ENCODE measurements at places on chromosomes 13 and 19.
A peak's percentile ranks its signal among the peaks of the same experiment; 100 is the strongest.

DNA sequence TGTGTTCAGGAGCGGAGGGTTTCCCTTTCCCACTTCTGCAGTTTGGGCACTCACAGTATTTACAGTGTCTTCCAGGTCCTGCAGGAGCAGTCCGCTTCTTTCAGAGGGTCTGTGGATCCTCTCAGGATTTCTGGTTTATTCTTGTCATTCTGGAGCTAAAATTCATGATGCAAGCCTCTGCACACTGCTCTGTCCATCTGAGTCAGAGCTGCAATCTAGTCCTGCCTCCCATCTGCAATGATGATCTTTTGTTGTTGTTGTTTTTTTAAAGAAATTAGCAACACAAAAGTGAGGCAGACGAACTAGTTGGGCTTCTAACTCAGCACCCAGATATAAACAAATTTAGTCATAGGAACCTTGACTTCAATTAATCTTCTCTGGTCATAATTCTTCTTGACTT lies 86.5 kb downstream of the DLEU7 start:
- no peak for DNase-seq

DNA sequence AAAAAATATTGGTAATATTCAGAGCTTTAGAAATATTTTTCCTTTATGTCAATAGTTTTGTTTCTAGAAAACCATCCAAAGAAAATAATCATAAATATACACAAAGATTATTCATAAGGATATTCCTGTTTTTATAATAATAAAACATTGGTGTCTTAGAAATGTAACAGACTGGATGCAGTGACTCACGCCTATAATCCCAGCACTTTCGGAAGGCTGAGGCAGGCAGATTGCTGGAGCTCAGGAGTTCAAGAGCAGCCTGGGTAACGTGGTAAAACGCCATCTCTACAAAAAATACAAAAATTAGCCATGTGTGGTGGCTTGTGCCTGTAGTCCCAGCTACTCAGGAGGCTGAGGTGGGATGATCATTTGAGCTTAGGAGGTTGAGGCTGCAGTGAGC lies 106.8 kb downstream of the DHRS12 start:
- no peak for DNase-seq

DNA sequence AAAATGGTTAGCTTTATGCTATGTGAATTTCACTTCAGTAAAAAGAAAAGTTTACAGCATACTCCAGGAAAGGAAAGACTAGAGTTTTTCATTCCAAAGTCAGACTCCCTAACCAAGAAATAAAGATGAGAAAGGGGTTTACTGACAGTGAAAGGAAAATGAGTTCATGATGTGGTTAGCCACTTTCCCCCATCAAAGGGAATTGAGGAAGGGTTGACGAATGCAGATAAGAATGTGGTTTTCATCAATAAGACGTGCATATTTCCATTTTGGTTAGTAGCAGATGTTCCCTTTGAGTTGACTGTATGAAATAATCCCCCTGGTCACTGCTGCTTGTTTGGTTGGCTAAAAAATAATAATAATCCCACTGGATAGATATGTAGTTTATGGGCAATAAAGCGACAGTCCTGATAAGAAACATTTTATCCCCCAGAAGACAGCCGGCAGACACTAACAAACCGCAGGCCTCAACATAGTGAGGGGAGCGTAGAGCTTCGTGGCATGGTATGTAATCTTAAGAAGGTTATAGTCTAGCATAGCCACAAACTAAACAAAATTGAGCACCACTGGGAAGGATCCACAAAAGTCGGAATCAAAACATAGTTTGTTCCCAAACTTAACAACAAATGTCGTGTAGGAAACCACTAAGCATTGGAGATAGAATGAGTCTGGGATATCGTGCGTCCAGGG lies 114.8 kb downstream of the COL4A2 start:
- DNase-seq, result no peak

GRCh38 chr19:5705552-5705951 lies 14.4 kb downstream of the LONP1 start:
- DNase-seq, result no peak

DNA sequence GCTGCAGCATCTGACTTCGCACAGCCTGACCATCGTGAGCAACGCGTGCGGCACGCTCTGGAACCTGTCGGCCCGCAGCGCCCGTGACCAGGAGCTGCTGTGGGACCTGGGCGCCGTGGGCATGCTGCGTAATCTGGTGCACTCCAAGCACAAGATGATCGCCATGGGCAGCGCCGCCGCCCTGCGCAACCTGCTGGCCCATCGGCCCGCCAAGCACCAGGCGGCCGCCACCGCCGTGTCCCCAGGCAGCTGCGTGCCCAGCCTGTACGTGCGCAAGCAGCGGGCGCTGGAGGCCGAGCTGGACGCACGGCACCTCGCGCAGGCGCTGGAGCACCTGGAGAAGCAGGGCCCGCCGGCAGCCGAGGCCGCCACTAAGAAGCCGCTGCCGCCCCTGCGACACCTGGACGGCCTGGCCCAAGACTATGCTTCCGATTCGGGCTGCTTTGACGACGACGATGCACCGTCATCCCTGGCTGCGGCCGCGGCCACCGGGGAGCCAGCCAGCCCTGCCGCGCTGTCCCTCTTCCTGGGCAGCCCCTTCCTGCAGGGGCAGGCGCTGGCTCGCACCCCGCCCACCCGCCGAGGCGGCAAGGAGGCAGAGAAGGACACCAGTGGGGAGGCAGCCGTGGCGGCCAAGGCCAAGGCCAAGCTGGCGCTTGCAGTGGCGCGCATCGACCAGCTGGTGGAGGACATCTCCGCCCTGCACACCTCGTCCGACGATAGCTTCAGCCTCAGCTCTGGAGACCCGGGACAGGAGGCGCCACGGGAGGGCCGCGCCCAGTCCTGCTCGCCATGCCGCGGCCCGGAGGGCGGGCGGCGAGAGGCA lies 13.6 kb downstream of the C19orf25 start:
- no peak for DNase-seq

DNA sequence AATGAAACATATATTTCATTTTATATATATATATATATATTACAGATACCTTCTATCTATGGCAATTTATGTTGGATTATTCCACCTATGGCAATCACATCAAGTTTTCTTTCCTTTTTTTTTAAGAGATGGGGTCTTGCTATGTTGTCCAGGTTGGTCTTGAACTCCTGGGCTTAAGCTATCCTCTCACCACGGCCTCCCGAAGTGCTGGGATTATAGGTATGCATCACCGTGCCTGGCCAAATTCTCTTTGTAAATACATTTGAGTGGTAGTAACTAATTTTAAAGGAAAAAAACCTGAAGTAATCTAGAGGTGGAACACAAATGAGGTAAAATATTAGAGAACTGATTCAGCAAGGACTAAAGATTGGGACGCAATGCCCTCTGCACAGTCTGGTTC lies 21.6 kb upstream of the BRD4 start:
- DNase-seq, result no peak

DNA sequence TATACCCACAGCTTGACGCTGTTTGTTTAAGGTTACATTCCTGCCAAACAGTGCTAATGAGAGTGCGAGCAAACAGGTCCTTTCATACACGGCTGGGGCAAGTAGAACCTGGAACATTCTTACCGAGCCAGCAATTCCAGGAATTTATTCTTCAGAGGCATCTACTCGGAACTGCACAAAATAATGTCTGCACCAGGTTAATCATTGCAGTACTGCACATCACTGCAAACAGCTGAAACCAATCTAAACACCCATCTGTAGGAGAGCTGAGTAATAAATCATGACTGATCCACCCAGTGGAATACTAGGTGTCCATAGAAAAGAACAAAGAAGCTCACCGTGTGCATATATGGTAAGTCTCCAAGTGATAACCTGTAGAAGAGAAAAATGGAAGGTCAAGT lies 1.2 kb upstream of the ZNF579 start:
- no peak for DNase-seq

DNA sequence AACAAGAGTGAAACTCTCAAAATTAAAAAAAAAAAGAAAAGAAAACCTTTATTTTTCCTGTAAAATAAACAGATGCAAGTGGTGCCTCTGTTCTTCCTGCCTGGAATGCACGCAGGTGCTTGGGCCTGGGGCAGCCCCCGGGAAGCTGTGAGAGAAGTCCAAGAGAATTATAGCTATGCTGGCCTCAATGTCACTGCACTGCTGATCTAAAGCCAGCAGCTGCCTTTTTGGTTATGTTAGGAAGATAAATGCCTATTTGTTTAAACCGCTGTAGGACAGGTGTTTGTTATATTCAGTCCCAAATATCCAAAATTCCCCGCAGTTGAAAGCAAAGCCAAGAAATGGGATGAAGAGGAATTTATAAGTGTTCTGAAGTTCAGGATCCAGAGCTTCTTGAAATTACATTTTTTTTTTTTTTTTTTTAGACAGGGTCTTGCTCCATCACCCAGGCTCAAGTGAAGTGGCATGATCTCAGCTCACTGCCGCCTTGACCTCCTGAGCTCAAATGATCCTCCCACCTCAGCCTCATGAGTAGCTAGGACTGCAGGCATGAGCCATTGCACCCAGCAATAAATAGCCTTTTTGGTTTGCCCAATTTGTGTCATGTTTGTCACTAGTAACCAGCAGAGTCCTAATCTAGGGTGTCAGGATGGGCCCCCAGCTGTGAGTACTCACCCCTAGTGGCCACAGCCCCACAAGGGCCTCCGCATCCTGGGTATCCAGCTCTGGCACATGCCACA lies 2.2 kb downstream of the RINL start:
- DNase-seq, result no peak

DNA sequence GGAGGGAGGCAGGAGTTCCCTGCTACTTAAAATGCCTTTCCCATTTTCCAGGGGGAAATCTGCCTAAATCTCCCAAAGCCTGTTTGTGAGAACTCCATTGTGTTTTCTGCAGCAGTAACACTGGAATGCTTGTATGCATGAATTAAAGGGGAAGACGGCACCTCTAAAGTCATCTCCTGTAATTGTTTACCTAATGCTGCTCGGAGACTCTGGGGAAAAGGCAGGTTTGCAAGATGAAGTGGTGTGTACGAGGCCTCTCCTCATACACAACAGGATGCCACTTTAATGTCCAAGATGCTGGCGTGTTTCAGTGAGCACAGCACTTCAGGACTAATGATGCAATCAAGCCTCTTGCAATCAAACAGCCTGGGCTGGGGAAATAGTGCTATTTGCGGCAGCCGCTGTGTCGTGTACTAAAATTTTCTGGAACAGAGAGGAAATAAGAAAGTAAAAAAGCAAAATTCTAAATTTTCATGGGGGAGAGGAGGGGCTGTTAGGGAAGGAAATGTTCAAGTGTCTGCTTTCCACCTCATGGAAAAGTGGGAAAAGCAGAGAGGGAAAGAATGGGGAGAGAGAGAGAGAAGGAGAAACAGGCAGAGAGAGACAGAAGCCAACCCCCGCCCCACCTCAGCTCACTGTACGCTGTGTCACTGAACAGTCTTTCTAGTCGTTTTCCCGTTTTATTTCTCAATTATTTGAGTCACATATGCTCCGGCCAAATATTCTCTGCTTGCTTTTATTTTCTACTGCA lies 32.9 kb downstream of the TSHZ3 start:
- no peak for DNase-seq

DNA sequence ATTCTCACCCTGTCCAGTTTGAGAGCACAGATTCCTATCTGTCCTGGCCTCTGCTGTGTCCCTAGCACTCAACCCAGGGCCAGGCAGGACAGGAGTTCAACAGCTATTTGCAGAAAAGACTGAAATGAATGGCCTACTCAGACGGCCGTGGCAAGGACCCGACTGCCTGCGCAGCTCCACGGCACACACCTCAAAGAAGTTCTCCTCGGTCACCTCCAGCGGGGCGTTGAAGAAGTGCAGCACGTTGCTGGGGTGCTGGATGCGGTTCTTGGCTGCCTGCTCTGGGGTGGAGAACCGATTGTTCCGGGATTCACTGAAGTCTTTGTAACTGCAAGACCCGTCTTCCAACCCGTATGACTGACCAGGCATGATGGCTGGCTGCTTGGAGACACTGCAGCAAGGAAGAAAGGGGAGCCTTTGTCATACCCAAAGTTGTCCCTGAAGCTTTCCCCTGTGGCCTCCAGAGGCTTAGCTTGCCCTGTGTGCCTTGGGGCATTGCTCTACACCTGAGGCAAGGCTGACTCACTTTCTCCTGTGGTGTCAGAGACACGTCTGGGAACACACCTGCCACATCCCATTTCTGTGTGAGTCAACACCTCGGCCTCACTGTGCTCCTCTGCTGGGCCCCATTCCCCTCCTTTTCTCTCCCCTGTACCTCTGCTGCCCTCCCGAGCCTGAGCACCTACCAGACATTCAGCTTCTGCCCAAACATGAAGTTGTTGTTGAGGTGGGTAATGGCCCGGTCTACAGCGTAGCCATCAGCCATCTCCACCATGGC lies 6.8 kb upstream of the ECH1 start:
- DNase-seq, result no peak

DNA sequence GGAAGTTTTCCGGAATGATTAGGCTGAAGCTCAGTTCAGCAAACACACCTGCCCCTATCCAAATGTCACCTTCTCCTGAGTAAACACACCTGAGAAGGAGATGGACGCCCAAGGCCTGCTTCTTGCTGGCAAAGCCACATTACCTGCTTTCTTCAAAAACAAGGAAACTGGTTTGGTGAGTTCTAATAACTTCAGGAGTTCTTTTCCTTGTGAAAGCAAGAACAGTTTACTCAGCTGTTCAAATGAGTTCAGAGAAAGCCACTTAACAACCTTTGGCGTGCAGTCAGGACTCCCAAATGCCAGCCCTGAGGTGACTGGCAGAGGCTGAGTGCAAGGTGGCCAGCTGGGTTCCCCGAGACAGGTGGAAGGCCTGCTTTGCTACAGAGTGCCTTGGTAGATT lies 160.5 kb downstream of the STK24 start:
- no peak for DNase-seq

- no peak for DNase-seq
These were observed 184.9 kb downstream of the PTPRS start for GRCh38 chr19:5155586-5156210.

DNA sequence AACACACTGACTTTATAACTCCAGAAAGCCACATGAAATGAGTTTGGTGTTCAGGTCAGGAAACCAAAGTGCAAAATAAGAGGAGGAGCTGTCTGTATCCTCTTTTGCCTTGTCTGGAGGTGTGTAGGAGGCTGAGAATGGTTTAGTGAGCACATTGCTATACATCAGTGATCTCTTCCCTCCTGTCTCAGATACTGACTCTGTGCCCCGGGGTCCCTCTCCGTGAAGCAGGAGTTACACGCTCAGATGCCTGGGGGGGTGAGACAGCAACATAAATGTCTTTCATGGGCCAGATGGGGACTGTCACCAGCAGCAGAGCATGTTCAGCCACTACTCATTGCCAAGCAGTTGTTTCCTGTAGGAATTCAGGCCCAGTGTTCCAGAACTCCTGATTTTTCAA lies 285.4 kb downstream of the ATP8A2 start:
- DNase-seq, result no peak

GRCh38 chr19:24033963-24034342 lies 53.0 kb upstream of the ZNF254 start:
- peak; percentile 1 for DNase-seq

DNA sequence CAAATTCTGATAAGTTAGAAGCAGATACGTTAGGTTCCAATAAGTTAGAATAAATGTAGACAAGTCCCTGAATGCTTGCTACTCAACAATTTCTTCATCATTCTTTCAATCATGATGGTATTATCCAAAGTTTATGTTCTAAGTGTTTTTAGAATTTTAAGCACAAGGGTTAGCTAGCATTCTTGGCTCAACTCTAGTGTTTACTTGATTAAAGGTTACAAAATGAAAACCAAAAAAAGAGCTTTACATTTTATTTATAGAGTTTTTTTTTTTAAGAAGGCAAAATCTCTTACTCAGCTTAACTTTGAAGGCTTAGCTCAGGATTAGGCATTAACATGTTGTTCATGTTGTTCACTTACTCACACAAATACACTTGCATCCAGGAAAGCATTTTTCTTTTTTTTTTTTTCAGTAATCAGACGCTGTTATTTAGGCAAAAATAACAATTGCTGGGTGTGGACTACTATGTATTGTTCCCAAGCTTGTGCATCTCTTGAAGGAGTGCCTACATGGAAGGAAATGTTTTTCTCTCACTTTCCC lies 420.6 kb downstream of the DCT start:
- DNase-seq, result no peak

All from stimulated activated CD8-positive, alpha-beta memory T cell treated with anti-CD3 and anti-CD28 coated beads, Interleukin-15, amount 100 ng/mL, for 24 hours (primary cell).